ENCODE measurements at places on chromosomes 2 and 18. TPM values are rescaled to one million over a fixed set of nuclear protein-coding genes. Genes with fewer than 3 reads are reported as not detected.

METTL4 gene
- total RNA-seq = 15.5 TPM

PLEKHM3 gene
- total RNA-seq = 17.5 TPM

FBLN7 gene
- total RNA-seq = 3.1 TPM

SPIRE1 gene
- 50.7 TPM for total RNA-seq

FSIP2 gene
- 0.78 TPM for total RNA-seq

PPP1R7 gene
- total RNA-seq = 68.3 TPM

GNAL gene
- 7.1 TPM for total RNA-seq

ASTL gene
- total RNA-seq = not detected

SEPTIN10 gene
- total RNA-seq = 183 TPM

PROC gene
- total RNA-seq = not detected

DLX2 gene
- 0.22 TPM for total RNA-seq

CLASP1 gene
- 60.8 TPM for total RNA-seq

DSEL gene
- total RNA-seq = 49.8 TPM

ACOXL gene
- total RNA-seq = not detected

CHRNG gene
- not detected for total RNA-seq

SH3BP4 gene
- total RNA-seq = 44.9 TPM

ABCB11 gene
- total RNA-seq = not detected

TANC1 gene
- total RNA-seq = 31.6 TPM

CFC1 gene
- not detected for total RNA-seq

TTN gene
- total RNA-seq = 0.13 TPM

FTCDNL1 gene
- total RNA-seq = 0.76 TPM

NAT8 gene
- total RNA-seq = not detected
